ENCODE measurements at places on chromosomes 1 and 21. TPM values are rescaled to one million over a fixed set of nuclear protein-coding genes. Genes with fewer than 3 reads are reported as not detected.

ADORA1 gene
- 1.2 TPM for total RNA-seq

- DNase-seq = no peak
These were observed 94.0 kb downstream of the LRRC7 start for GRCh38 chr1:69661686-69662085.

PLEKHN1 gene
- total RNA-seq = not detected

MARK1 gene
- 5.1 TPM for total RNA-seq

RBP7 gene
- total RNA-seq = 1.6 TPM

DNA sequence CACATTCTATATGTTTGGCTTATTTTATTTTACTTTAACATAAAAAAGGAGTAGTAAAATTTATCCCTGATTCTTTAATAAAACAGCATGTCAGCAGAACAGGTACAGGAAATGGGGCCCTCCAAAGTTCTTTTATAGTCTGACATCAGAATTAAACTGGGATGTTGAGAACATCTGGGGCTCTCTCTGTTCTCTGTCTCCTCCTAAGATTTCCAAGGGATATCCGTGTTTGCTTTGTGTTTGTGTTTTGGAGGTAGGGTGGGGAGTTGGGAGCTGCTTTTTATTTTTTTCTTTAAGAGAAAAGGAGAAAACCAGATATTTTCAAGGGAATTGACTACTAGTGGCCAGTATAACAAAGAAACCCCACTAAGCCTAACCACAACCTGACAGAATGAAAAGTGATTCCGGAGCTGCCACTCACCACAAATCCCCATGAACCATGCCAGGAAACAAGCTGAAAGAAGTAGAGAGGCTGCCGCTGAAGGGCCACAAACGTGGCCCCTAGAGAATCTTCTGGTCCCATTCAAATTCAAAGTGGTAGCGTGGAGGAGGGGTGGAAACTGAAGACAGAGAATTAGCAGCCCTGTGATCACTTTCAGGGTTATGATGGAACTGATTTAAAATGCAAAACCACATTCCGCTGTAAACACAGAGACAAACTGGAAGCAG lies 369.6 kb upstream of the ADGRL2 start:
- no peak for DNase-seq

- peak; percentile 17 for DNase-seq
These were observed 694 bp downstream of the MEAF6 start for GRCh38 chr1:37513795-37514349.

- DNase-seq = peak; percentile 61
These were observed 5.0 kb downstream of the PFKL start for GRCh38 chr21:44304877-44305293.

GRCh38 chr1:32746130-32746529 lies 43.6 kb upstream of the SYNC start:
- no peak for DNase-seq

TMCO4 gene
- 4.3 TPM for total RNA-seq

GRCh38 chr1:240004086-240004749 lies 87.5 kb upstream of the FMN2 start:
- DNase-seq = peak; percentile 3

EVA1C gene
- total RNA-seq = 7.2 TPM

GRCh38 chr1:179146476-179146875 lies 64.6 kb downstream of the TOR3A start:
- peak; percentile 92 for DNase-seq

NUP210L gene
- 0.04 TPM for total RNA-seq

DNA sequence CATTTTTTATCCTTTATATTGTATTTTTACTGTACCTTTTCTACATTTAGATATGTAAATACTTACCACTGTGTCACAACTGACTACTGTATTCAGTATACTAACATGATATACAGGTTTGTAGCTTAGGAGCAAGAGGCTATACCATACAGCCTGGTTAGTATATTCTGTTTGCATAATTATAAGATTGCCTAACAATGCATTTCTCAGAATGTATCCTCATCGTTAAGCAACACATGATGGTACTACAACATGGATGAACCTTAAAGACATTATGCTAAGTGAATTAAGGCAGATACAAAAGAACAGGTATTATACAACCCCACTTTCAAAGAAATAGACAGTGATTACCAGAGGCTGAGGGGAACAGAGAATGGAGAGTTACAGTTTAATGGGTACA lies 62.7 kb downstream of the RUSC1 start:
- no peak for DNase-seq

UCK2 gene
- 84.2 TPM for total RNA-seq

RGS18 gene
- 1.1 TPM for total RNA-seq

SMCP gene
- not detected for total RNA-seq

GRCh38 chr1:67853704-67854103 lies 20.4 kb upstream of the GNG12 start:
- DNase-seq = peak; percentile 83

DNA sequence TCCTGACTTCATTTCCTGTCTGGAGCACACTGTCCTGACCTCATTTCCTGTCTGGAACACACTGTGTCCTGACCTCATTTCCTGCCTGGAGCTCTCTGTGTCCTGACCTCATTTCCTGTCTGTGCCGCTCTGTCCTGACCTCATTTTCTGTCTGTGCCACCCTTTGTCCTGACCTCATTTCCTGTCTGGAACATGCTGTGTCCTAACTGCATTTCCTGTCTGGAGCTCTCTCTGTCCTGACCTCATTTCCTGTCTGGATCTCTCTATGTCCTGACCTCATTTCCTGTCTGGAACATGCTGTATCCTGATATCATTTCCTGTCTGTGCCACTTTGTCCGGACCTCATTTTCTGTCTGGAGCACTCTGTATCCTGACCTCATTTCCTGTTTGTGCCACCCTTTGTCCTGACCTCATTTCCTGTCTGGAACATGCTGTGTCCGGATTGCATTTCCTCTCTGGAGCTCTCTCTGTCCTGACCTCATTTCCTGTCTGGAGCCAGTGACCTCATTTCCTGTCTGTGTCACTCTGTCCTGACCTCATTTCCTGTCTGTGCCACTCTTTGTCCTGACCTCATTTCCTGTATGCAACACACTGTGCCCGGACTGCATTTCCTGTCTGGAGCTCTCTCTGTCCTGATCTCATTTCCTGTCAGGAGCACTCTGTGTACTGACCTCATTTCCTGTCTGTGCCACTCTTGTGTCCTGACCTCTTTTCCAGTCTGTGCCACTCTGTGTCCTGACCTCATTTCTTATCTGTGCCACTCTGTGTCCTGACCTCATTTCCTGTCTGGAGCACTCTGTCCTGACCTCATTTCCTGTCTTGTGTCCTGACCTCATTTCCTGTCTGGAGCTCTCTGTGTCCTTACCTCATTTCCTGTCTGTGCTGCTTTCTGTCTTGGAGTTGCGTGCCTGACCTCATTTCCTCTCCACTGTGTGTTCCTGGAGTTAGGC lies 27.6 kb downstream of the SKI start:
- DNase-seq = peak; percentile 90

DNA sequence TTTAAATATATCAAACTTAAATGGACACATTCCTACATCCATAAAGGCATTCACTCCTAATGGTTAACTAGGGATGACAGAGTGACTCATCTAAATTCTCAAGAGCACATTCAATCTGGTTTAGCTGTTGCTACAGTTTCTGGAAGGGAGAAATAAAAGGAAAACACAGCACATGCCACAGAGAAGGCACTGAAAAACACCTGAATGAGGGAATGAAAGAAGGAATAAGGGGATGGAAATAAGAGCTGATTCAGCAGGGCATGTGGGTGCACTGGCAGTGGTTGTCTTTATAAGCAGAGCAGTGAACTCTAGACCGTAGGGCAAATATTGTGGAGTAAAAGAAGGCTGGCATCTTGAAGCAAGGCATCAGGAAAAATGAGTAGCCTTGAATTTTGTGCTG lies 79.3 kb downstream of the LHX4 start:
- peak; percentile 14 for DNase-seq

GRCh38 chr1:98404866-98405265 lies 256.7 kb upstream of the SNX7 start:
- DNase-seq = peak; percentile 29

MX2 gene
- not detected for total RNA-seq
